ENCODE measurements at places on chromosomes 7 and 10. TPM values are rescaled to one million over a fixed set of nuclear protein-coding genes. Genes with fewer than 3 reads are reported as not detected.

DNA sequence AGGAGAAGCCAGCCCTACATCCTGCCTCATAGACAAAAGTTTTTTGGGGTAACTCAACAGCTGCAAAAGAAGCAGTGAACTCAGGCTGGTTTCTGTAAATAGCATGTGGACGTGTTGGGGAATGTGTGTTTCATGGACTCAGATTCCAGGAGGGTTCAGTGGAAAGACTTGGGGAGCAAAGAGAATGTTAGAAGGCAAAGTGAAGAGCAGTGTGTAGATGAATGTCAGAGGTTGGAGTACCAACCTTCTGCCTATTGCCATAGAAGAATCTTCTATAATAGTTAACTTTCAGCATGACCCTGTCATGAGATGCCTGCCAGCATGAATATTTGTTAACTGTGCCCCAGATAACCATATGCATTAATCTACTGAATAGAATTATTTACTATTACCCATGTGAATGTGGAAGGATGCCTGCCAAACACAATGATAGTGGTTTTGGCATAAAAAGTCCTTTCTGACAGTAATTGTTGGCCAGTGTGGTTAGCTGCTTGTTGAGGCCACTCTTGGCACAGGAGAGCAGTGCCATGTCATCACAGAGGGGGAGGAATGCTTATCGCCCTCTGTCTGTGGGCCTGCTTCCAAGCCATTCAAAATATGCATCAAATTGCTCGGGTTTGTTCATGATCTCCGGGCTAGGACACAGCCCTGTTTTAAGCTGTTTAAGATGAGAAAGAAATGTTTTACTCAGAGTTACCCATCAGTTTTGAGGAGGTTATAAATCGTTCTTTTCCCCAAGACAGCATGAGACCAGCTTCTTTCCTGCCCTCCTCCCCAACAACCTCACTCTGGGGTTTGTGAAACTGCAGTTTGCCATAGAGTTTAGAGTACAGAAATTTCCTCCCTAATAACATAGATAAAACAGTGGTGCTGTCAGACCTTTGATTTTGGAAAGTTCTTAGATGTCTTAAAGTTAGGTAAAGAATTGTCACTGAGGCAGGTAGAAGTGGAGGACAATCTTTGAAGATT is 165.3 kb downstream of the WNT2 start:
- DNase-seq = peak; percentile 93

DNA sequence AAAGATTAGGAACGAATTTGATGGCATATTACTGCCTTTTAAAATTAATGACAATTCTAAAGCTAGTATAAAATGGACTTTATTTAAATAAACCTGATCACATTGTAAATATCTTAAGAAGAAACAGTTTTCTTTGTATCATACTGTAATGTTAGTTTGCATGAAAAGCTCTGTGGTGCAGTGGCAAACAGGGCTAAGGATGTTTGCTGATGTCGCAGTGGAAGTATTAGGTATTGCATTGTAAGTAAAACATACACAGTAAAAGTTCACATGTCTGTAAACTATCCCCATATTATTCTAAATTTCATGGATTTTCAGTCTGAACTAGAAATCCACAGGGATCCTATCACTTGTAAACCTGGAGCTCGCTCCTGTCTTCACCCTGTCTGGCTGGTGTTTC is 252.6 kb upstream of the ZNF32 start:
- DNase-seq = peak; percentile 13

DNA sequence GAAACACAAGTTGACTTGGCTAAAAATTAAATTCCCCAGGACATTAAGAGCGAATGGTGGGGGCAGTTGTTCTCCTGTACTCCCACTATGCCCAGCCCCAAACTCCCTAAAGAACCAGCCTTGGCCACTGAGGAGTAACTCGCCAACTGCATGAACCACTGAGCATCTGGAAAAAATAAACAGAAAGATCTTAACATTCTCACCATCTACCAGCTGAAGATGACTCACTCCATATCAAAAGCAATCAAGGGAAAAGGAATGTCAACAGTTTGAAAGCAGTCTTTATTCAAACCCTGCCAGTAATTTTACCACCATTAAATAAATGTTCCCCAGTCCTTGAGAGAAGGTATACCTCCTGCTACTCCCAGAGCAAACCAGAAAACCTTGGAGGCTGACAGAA is 45.4 kb downstream of the CTTNBP2 start:
- peak; percentile 57 for DNase-seq

DNA sequence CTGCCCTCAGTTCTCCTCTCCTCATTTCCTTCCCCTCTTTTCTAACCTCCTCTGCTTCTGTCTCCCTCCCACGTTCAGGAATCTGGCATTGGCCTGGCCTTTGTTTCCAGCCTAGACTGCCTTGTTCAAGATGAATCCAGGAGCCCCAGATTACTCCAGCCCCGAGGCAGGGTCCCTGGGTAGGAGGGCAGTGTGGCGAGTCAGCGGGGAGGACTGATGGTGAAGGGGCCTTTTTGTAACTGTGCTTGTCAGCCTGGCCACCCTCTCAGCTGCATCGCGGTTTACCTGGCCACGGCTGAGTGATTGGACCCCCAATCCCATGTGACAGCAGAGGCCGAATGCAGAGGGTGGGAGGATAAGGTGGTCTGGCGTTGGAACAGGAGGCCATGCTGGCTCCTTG is 96.1 kb upstream of the SHH start:
- DNase-seq = no peak

DNA sequence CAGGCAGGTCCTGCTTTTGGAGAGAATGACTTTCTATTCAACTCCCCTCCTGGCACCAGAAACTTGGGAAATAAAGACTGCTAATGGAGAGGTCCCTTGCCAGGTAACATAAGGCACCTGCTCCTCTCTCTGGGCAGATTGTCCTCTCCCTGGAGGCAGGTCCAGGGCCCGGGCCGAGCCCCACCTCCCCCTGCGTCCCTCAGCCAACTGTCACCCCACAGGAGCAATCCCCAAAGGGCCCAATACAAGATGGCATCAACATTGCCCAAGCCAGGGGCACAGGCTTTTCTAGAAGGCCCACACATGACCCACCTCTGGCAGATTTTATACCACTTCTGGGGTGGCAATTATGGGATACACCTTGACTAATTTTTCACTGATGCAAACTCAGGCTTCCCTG is 145.2 kb downstream of the HERPUD2 start:
- no peak for DNase-seq

- peak; percentile 56 for DNase-seq
These were observed 55.7 kb upstream of the MKX start for GRCh38 chr10:27801171-27801785.

DNA sequence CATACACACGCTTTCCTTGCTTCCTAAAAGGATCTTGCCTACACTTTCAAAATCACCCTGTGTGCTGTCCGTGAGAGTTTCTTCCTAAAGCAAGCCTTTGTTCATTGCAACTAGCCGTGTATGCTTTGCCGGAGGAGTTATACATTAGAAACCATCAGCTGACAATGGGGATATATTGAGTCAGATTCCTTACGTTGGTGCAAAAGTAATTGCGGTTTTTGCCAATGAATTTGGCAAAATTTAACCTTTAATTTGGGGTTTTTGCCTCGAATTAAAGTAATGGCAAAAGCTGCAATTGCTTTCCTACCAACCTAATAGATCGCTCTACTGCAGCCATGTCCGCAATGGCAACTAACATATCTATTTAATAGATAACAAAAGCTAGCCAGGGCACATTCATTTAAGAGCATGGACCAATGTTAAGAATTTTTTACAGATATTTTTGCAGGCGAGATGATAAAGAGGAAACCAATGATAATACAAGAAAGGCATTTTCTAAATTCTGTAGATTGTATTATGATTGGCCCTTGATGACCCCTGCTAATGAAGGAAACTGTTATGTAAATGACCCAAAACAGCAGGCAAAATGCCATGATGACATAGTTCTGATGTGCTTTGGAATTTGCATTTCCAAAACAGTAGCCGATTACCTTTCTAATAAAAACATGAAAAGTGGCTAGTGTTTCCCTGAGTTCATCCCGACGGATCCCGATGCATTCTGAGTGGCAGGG is 184.8 kb upstream of the NRP1 start:
- DNase-seq = no peak

DNA sequence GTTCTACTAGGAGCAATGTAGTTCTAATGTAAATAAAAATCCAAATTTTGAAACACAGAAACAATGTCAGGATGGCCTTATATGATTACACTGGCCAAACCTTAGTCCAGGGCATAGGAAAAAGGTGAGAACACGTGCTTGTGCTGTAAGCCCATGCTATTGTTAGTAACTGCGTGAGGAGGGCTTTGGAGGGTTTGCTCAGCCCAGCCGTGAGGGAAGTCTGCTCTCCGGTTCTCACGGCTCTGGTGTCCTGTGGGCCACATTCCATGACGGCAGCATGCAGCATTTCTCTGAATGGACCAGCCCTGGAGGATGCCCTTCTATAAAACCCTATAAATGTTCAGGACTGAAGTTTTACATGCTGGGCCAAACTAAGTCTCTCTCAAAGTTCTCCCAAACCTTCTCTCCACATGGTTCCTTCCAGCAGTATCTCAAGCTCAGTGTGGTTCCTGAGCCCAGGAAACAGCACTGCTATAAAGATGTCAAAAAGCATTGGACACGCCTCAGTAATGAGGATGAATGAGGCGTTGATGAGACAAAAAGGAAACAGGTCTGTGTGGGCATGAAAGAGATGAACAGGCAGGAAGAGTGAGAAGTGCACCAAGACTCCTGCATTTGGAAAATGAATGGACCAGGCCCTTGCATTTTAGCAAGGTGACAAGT is 174.8 kb upstream of the CDCA7L start:
- DNase-seq = no peak

- peak; percentile 58 for DNase-seq
These were observed 145.8 kb upstream of the ANK3 start for GRCh38 chr10:60535427-60535826.

- DNase-seq = no peak
These were observed 154.0 kb upstream of the KLF14 start for GRCh38 chr7:130887957-130888371.

DNA sequence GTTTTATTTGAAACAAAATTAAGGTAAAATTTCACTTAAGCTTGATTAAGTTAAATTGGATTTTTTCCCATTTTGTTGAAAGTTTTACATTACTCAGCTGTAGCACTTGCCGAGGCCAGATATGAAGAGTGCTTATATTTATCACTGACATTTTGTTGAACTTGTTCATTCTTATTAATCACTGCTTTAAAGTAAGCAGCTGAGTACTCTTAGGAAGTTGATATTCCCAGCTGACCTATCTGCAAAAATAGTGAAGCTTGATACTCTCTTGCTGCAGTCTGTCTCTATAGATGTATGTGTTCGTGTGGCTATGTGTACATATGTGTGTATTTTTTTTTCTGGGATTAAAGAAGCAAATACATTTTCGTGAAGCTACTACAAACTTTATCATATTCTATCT is 150.0 kb downstream of the SKAP2 start:
- DNase-seq = no peak

DNA sequence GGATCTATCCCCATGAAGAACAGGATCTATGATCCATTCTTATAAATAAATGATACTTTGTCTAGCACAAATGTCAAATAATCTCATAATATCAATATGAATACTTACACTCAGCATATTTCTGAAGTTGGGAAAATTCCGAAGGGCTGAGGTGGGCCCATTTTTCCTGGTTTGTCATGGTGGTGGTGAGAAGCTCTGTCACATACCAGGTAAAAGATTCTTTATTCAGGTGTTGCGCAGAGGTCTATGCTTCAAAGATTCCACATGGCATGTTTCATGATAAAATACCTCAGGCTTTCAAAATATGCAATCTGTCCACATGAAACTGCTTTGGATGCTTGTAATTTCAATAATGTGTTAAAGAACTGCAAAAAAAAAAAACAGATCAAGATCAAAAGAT is 61.5 kb downstream of the DGKB start:
- peak; percentile 21 for DNase-seq

DNA sequence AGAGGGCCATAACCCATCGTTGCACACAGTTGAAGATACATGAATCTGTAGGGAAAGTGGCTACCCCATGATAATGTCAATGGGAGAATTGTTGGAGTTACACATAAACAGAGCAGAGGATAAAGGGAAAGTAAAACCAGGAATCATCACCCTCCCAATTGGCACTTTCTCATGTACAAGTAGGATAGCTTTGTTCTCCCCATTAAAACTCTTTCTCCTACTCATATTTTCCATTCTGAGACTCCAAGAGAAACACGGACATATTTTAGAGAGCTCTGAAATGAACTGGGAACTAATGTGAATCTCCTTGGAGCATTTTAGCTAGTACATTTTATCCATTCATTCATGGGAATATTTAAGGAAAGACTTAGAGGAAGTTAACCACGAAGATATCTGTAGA is 17.2 kb upstream of the LRRC17 start:
- no peak for DNase-seq

DNA sequence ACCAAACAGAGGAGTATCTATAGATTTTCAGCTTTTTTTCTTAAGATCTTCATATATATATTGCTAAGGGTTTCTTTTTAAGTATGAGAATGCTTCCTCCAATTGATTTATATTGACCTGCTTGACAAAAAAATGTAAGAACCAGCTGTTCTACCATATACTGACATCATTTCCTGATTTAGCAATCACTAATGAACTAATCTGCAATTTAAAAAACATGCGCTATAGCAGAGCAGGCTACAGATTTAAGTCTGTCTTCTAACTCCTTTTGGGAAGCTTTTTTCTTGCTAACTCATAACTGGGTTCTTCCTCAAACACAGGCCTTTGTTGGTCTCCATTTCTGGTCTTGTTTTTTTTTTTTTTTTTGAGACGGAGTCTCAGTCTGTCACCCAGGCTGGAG is 33.2 kb downstream of the ABCC2 start:
- no peak for DNase-seq

DNA sequence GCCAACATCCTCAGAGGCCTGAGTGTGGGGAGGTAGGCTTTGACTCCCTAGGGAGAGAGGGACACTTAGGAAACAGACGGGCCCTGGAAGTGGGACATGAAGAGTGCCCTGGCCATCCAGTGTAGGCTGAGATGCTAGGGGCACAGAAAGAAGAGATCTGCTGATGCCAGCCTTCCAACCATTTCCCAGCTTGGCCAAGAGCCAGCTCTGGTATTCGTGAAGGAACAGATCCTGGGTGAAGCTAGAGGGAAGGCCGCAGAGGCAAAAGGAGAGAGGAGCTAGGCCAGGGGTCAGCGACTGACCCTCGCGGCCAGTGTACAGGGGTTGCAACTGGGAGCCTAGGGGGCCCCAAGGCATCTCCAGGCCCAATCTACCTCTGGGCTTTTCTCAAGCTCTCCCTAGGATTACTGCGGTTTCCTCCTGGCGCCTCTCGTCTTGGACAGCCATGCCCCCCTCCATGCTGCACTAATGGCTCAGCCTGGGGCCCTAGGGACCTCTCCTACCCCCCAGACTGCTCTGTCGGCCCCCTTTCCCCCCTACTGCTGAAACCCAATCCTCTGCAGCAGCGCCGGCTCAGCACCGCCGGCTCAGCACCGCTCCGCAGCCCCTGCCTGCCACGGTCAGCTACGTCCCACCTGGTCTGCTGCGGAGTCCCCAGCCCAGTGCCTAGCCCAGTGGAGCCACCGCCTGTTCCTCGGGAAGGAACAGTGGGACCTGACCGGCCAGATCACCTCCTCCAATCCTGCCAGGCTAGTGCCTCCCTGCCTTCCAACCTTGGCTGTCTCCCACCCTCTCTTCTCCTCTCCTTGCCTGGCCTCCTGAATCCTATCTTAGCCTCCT is at the start of gene ASIC3:
ASIC3 (plus strand) TSS at position 556 of the 840 bp plus-strand sequence. CDS start 355 bp downstream, outside the sequence.
- DNase-seq = no peak

GRCh38 chr7:123879628-123880027 is 34.7 kb downstream of the HYAL4 start:
- DNase-seq = no peak

The TRPV5 gene
- total RNA-seq = not detected

The PLA2G12B gene
- not detected for total RNA-seq

The CHAT gene
- total RNA-seq = not detected

The CNOT4 gene
- 8.4 TPM for total RNA-seq

The IKZF1 gene
- not detected for total RNA-seq
